ENCODE measurements at places on chromosomes 12 and 14. TPM values are rescaled to one million over a fixed set of nuclear protein-coding genes. Genes with fewer than 3 reads are reported as not detected.

DNA sequence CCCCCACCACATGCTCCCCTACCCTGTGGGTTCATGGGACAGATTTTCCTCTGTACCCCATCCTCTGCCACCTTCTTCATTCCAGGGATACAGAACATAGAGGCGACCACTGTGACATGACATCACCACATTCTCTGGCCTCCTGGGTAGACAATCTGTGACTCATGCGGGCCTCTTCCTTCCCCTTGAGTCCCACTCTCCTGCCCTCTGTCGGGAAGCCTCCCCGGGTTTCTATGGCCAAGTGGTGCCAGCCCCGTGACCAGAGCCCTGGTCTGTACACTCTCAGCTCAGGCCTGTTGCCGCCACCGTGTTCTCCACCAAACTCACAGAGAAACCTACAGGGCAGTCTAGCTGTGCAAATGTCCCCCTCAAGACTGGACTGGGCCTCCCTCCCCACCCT lies 8.0 kb downstream of the CLMN start:
- DNase-seq: peak; percentile 36

DNA sequence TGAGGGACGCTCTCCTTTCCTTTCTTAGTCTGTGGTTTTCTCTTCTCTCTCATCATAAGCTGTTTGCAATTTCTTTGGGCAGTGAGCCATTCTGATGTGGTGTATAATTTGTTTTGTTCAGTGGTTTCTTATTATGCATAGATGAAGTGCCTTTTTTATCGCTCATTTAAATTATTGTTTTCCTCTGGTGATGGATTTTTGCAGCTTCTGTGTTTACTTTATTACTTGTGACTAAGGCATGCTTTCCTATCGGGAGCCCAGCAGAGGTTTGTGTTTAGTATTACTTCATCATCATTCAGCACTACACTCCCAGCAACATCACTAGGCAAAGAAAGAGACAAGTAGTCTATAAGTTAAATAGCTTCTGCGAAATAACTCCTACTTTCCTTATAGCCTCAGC lies 586.6 kb upstream of the NOVA1 start:
- peak; percentile 7 for DNase-seq

- no peak for DNase-seq
Observed at GRCh38 chr12:114747012-114747858, 63.3 kb upstream of the TBX3 start.

DNA sequence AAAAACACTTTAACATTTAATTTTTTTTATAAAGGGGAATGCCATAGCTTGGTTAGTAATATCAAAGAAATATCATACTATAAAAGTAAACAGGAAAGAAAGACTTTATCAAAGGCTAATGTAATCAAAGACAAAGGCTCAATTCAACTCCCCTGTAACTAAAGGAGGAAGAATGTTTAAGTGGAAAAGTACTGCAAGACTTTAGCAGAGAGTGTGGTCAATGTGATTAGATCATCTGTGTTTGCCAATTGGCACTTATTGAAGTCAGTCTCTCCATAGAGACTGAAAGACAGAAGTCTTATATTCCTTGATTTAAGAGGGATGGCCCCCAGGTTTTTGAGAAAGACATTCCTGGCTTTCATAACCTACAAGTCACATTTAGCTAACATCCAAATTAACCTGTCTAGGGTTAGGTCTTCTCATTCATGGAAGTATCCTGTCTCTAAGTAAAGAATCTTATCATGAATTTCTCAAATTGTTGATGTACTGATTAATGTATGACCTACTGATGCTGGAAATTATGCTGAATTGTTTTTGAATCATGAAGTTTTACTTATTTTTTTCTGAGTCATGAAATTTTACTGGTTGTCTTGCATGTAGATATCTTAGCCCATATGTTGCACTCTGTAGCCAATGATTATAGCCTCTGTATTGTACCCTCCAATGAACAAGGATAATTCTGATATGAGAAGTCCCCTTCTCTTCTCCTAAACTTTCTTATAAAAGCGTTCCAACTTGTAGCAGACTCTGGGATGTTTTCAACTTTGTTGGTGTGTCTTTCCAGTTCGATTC lies 65.4 kb downstream of the ATXN7L3B start:
- no peak for DNase-seq

Gene TAS2R31
- total RNA-seq: 4.3 TPM

Gene OR11H12
- total RNA-seq: not detected

DNA sequence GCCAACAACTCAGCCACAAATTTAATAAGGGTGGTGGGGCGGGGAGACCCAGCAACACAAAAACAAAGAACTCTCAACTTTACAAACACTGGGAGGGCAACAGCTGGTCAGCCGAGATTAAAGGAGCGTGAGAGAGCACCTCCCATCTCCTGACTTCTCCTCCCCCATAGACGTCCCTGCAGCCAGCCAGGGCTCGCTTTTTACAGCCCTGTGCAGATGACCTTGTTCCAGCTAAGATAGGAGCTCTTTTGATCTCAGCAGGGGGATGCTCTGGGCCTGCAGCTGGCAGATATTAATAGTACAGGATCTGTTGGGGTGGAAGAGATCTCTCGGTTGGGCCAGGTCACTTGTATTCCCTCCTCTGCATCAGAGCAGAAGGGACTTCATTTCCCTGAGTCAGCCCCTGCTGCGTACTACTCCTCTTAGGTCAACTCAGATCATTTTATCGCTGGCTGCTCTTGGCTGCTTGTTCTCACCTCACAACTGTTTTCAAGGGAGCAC lies 475.8 kb downstream of the RAD51B start:
- DNase-seq: no peak

DNA sequence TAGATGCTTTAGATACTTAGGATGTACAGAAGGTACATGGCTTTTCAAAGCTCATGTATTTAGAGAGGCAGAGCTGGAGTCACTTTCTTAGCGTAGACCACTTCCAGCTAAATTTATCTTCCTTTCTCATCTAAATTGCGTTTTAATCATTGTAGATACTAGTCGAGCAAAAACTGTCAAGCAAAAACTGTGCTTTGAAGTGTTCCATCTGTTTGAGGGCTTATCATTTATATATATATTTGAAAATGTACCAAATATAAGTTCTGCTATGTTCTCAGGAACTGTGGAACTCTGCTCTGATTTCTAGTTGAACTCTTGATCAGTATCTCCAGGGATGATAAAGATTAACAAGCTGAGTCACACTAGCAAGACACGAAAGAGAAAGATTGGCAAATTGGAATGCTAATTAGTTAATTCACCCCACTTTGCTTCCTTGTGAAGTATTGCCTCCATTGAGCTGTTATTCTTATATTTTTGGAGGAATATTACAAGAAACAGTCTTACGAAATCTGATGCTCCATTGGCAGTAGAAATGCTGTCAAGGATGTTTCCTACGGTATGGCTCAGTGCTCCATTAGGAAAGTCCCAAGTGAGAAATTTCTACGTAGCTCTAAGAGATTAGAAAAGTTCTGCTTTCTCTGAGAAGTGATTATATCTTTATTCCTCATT lies 310.7 kb downstream of the AEBP2 start:
- DNase-seq: no peak

Gene HOXC13
- total RNA-seq: not detected

- no peak for DNase-seq
Observed at GRCh38 chr12:24838531-24838950, 110.4 kb downstream of the BCAT1 start.

Measured in endothelial cell of umbilical vein (primary cell).